ENCODE measurements at places on chromosomes 5 and 9.

- peak; percentile 60 for DNase-seq
Observed at GRCh38 chr5:176660860-176661641, 13.8 kb downstream of the TSPAN17 start.

- DNase-seq = no peak
Observed at GRCh38 chr5:45772402-45772801, 76.2 kb upstream of the HCN1 start.

DNA sequence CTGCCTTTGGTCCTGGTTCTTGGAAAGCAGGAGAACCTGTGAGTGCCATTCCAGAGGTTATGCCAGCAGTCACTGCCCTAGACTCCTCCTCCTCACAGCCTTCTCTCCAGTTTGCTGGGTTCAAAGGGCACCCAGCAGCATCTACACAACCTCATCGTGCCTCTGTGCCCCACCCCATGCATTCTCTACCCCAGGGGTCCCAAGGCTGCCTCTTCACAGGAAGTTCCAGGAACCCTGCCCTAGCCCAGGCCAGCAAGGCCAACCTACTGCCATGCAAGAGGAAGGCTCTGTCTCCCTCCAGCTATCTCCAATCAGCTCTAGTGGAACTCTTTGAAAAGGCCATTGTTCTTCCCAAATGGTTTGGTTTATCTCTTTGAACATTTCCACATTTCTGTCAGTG is 21.2 kb downstream of the ENC1 start:
- no peak for DNase-seq

DNA sequence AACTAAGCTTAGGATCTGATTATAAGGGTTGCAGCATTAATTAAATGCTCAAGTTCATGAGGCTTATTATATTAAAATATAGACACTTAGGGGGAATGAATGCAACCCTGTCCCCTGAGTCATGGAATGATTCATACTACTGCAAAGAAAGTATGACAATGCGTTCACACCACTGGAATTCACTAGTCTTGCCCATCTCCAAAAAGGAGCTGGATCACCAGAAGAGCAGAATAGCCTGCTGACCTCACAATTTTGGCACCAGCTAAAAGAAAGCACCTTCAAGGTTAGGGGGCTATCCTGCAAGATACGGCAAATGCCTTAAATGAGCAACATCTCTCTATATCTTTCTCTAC is 32.0 kb upstream of the TMED7 start:
- no peak for DNase-seq

Measured in stimulated activated CD8-positive, alpha-beta memory T cell treated with anti-CD3 and anti-CD28 coated beads, Interleukin-7, amount 100 ng/mL, for 1 hour (primary cell).